Neuronal stem cell (in vitro differentiated cells): ENCODE measurements at places on chromosomes 13 and 19.

GRCh38 chr19:19873381-19873780 is 7.7 kb downstream of the ZNF253 start:
- DNase-seq: no peak

- DNase-seq: no peak
Measured at GRCh38 chr13:110036060-110036459, 249.7 kb upstream of the IRS2 start.

GRCh38 chr13:74987124-74987690 is 494.8 kb downstream of the TBC1D4 start:
- no peak for DNase-seq

GRCh38 chr19:44644402-44645016 is 799 bp downstream of the PVR start:
- peak; percentile 43 for DNase-seq

GRCh38 chr19:47422417-47423163 is 3.3 kb upstream of the MEIS3 start:
- DNase-seq: no peak

DNA sequence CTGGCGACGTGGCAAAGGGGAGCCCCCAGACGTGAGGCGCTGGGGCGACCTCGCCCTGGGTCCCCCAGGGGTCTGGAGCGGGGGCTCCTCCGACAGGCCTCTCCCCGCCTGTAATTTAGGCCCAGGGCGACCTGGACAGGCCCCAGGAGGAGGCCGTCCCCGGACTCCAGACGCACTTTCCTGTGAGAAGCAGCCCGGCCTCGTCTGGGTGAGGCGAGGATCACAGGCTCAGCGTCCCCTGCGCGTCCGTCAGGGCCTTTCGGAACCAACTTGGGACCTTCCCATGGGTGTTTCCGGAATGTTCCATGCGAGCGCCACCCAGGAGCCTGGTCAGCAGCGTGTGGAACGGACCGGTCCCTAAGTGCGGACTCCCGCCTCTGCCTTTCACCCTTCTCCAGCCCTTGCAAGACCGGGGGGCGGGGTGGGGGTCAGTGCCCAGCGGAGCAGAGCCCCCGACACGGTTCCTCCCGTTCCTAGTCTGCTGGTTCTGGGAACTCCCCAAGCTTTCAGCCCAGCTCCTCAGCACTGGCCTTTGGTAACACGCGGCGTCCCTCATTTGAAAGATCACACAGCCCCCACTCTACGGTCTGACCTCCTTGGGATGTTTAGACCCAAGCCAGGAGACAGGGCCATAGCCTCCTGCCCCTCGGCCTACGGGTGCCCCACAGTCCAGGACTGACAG is 1.1 kb upstream of the GRTP1 start:
- no peak for DNase-seq

GRCh38 chr13:114124431-114124830 is 8.0 kb downstream of the RASA3 start:
- no peak for DNase-seq

DNA sequence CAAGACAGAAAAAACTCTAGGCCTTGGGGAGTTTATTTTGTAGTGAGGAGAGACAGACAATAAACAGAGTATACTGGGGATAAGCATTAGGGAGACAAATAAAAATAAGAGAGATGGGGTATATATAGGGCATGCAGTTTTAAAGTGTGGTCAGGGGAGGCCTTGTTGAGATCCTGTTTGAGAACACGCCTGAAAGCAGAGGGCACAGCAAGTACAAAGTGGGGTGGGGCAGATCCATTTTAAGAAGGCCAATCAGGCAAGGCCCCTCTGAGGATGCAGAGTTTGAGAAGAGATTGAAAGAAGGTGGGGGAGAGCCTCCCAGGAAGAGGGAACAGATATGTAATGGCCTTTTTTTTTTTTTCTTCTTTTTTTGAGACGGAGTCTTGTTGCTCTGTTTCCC is 2.1 kb downstream of the PPP2R1A start:
- no peak for DNase-seq

DNA sequence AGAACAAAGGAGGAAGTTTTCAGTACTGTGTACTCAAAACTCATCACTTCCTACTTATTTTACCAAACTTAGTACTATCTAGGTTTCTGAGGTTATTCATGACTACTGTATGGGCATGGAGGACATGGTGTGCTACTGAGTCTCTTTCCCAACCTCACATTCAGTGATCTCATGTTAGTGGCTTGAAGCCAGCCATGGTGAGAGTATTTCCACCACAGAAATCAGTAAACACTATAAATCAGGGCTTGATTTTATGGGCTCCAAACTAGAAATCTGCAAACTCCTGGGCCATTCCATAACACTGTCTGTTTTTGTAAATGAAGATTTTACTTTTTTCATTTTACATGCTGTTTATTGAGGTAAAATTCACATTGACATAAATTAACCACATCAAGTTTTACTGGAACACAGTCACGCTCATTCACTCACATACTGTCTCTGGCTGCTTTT is 19.7 kb downstream of the MED26 start:
- no peak for DNase-seq

- no peak for DNase-seq
Measured at GRCh38 chr13:97384371-97384770, 49.6 kb upstream of the RAP2A start.

- no peak for DNase-seq
Measured at GRCh38 chr13:37106642-37107041, 1.2 kb upstream of the CSNK1A1L start.

DNA sequence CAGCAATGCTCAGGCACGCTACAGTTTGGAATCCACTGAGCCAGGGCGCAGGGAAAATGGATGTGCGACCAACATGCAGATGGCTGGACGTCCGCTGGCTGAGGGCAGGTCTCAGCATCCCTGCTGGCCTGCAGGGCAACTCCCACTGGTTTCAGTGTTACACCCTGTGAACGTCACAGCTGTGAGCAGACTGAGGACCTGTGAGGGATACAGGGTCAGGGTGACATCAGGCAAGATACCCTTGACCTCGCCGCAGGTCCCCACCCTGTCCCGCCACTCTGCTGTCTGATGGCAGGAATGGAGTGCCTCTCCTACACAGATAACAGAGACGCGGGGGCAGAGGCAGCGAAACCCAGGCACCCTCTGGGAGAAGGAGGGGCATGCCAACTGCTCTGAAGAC is 19.1 kb downstream of the ZFR2 start:
- no peak for DNase-seq

DNA sequence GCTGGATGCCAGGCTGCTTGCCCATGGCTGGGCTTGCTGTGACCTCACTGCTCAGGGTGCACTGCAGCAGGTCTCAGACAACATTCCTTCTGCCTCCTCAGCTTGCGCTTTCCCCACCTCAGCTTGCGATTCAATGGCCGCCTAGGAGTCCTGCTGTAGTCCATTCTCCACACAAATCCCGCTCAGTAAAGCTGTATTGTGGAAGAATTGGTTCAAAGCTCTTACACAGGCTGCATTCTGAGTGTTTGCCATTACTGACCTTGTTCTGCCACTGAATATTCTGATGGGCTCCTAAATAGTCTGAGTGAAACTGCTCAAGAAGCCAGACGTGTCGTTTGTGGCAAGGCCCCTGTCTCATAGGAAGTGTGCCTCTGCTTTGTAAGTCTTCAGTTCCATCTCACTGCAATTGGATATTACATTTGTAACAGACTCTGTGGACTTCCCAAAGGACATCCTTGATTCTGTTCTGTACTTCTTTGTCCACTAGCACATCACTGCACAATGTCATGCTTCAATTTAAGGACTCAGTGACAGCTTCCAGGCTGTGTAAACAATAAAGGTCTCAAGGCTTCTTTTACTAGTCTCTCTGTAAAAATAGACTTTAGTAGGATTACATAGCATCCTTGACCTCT is 49.8 kb downstream of the KATNAL1 start:
- peak; percentile 46 for DNase-seq

DNA sequence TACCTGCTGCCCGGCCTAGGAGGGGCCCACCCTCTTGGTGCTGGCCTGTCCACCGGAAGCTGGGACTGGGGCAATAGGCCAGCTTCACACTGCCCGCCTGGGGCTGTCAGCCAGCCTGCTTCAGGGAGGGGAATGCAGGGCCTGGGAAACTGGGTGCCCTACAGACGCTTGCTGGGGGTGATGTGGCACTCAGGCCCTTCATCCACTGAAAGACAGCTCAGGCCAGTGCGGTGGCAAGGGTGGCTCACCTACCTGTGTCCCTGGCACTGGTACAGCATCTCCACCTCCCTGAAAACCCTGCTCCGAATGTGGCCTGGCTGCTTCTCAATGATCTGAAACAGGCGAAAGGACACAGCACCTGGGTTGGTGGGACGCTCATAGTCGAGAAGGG is 7.8 kb downstream of the MKNK2 start:
- DNase-seq: no peak

- DNase-seq: no peak
Measured at GRCh38 chr13:113982296-113982661, 8.4 kb upstream of the C13orf46 start.
